Stimulated activated CD4-positive, alpha-beta T cell treated with anti-CD3 and anti-CD28 coated beads, Interleukin-1b, Interleukin-23, amount 100 ng/mL, for 24 hours (primary cell): ENCODE measurements at places on chromosomes 7 and 10.

GRCh38 chr7:50305583-50306493 lies 1.3 kb downstream of the IKZF1 start:
- DNase-seq = no peak

DNA sequence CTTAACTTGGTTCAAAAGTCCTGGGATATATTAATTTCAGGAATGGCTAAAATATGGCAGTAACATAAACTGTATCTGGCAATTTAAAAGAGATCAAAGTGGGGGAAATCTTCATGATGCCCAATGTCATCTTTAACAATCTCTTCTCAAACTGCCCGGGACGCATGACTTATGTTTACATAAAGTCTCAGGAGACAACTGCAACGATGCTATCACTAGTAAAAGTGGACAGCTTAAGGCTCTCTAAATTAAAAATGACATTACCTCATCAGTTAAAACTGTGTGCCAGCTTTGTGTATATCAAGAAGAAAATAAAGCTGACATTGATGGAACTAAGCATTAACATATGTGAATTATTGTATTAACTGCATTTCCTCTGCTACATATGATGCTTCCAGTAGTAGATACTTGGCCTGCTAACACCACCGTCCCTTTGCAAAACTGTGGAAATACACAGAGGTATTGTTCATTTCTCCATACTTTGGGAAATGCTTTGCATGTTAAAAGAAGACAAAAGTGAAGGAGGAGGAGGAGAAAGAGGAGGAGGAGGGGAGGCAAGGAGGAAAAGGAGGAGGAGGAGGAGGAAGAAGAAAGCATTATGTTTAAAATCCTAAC lies 62.4 kb downstream of the NRP1 start:
- DNase-seq = no peak

DNA sequence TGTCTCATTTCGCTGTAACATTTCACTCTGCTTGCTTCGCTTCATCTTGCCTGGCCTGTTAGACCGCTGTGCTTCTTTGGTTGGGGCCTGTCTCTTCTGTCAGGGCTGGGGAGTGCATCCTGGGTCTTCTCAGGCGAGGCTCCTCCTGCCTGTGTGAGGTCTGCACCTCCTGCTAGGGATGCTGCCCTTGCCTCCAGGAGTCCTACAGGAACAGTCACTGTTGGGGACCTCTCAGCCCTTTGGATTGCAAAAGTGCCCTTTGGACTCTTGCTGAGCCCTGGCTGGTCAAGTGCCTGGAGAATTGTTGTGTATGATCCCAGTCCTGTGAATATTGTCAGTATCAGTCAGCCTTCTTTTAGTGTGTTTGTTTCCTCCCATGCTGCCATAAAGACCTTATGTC lies 84.1 kb downstream of the MDFIC start:
- no peak for DNase-seq

GRCh38 chr7:17946591-17946990 lies 6.3 kb upstream of the SNX13 start:
- no peak for DNase-seq

GRCh38 chr10:69451209-69451783 lies at the start of gene TSPAN15:
Gene TSPAN15, plus strand, starts transcription at chr10:69451465. Its CDS starts 130 bp downstream, at chr10:69451595.
- DNase-seq = peak; percentile 32

GRCh38 chr7:128795129-128795528 lies 3.4 kb downstream of the CCDC136 start:
- no peak for DNase-seq

- DNase-seq = no peak
These were observed 300.5 kb upstream of the SEMA3A start for GRCh38 chr7:84495128-84495527.

GRCh38 chr7:100728196-100728595 lies 5.2 kb upstream of the ZAN start:
- no peak for DNase-seq

- DNase-seq = no peak
These were observed 374.7 kb upstream of the NRP1 start for GRCh38 chr10:33709008-33709753.
